GM20000 (cell line): ENCODE measurements at places on chromosomes 11 and 22.

- DNase-seq: no peak
Observed at GRCh38 chr11:135043434-135043833, 631.4 kb upstream of the B3GAT1 start.

GRCh38 chr11:131811383-131811782, 441.0 kb downstream of the NTM start:
- no peak for DNase-seq

DNA sequence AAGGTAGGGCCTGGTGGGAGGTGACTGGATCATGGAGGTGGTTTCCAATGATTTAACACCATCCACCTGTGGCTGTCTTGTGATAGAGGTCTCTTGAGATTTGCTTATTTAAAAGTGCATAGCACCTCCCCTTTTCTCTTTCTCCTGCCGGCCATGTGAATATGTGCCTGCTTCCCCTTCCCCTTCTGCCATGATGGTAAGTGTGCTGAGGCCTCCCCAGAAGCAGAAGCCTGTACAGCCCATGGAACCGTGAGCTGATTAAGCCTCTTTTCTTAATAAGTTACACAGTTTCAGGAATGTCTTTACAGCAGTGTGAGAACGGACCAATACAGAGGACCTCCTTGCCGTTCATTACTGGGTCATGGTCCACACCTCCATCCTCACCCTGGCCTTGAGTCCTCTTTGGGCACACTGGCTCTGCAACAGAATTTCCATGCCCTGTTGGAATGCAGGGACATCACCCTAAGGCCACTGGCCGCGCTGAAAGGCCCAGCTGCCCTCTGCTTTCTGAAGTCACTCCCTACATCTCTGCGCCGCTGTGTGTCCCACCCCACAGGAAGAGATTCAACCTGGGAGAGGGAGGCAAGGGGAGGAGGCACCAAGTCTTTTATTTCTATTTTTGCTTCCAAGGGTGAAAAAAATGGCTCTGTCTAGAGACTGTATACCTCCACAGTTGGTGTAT, 49.0 kb upstream of the DKK3 start:
- no peak for DNase-seq

DNA sequence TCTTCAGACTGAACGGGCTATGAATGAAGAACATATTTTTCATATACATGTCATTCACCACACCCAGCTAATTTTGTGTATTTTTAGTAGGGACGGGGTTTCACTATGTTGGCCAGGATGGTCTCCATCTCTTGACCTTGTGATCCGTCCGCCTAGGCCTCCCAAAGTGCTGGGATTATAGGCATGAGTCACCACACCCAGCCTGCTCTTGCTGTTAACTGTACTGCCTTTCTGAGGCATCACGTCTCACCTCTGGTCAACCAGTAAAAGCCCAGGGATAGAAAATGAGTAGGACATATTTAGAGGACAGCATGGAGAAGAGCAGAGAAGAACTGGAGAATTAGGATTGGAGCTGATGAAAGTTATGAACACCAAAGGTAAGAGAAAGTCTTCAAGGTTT, 55.6 kb downstream of the APOL3 start:
- no peak for DNase-seq

DNA sequence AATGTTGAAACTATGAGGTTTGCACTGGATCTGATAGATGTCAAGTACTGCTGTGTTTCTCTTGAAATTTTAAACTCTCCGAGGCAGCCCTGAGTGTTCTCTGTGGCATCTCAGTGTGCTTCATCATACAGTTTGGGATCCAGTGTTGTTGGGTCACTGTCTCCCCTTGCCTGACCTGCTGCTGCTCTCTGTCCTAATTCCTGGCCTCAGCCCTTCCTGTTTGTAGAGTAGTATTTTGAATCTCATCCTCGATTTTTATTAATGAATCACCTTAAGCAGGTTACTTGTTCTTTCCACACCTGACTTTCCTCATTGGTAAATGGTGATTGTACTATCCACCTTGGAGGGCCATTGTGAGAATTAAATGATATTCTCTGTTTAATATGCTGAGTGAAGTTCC, 70.7 kb upstream of the PAX6 start:
- DNase-seq: no peak

GRCh38 chr11:8233691-8234424, 29.8 kb downstream of the LMO1 start:
- DNase-seq: no peak
